Bronchial smooth muscle cell (primary cell): ENCODE measurements at places on chromosomes 6 and 20. TPM values are rescaled to one million over a fixed set of nuclear protein-coding genes. Genes with fewer than 3 reads are reported as not detected.

The CRIP3 gene
- 0.77 TPM in 1 of 2 replicates, not detected in the other for total RNA-seq

The CBLN4 gene
- total RNA-seq: not detected in 2 replicates

The BCAS1 gene
- under 0.01 and 0.09 TPM in 2 replicates for total RNA-seq

The RPP21 gene
- 24.4 and 34.2 TPM in 2 replicates for total RNA-seq

The RNF146 gene
- 44.8 and 50.9 TPM in 2 replicates for total RNA-seq

The F13A1 gene
- total RNA-seq: not detected in 2 replicates

The NKX2-2 gene
- total RNA-seq: under 0.01 TPM in 1 of 2 replicates, not detected in the other

The LTA gene
- total RNA-seq: not detected in 2 replicates

The SLC22A2 gene
- not detected in 2 replicates for total RNA-seq

The LIME1 gene
- 2.4 and 3.0 TPM in 2 replicates for total RNA-seq

The DHX35 gene
- total RNA-seq: 8.0 and 10.8 TPM in 2 replicates

The SLC22A7 gene
- total RNA-seq: not detected in 2 replicates

The MBOAT1 gene
- total RNA-seq: 2.4 and 5.5 TPM in 2 replicates

The HUS1B gene
- 0.43 and 0.79 TPM in 2 replicates for total RNA-seq

The OR2H1 gene
- total RNA-seq: not detected in 2 replicates

The MCCD1 gene
- total RNA-seq: not detected in 2 replicates

The NAA20 gene
- 37.1 and 53.3 TPM in 2 replicates for total RNA-seq

The PROKR2 gene
- total RNA-seq: not detected in 2 replicates

The ALDH8A1 gene
- total RNA-seq: 0.09 and 0.79 TPM in 2 replicates

The LSM2 gene
- total RNA-seq: 17.8 and 19.1 TPM in 2 replicates

The GPX6 gene
- not detected in 2 replicates for total RNA-seq

The GRM1 gene
- under 0.01 and 0.17 TPM in 2 replicates for total RNA-seq

The KCTD20 gene
- total RNA-seq: 27.6 and 37.5 TPM in 2 replicates

The PREP gene
- 14.0 and 16.1 TPM in 2 replicates for total RNA-seq

The PPP1R14C gene
- total RNA-seq: 0.17 and 0.95 TPM in 2 replicates

The CD83 gene
- total RNA-seq: 1.9 and 2.5 TPM in 2 replicates

The LAMA2 gene
- 110 and 204 TPM in 2 replicates for total RNA-seq

The LPA gene
- not detected in 2 replicates for total RNA-seq

The OLIG3 gene
- total RNA-seq: not detected in 2 replicates

The HDDC2 gene
- total RNA-seq: 56.9 and 61.7 TPM in 2 replicates

The LY6G6F gene
- not detected in 2 replicates for total RNA-seq

The TRIM15 gene
- not detected in 2 replicates for total RNA-seq

The CALHM6 gene
- 0.79 TPM in 1 of 2 replicates, not detected in the other for total RNA-seq

The MATN4 gene
- total RNA-seq: 0.17 TPM in 1 of 2 replicates, not detected in the other

The TASP1 gene
- total RNA-seq: 7.4 and 9.4 TPM in 2 replicates

The PNPLA1 gene
- not detected in 2 replicates for total RNA-seq

The PRDM13 gene
- not detected in 2 replicates for total RNA-seq
